NCI-H2081 (cell line): ENCODE measurements at places on chromosomes 11 and 22.

- DNase-seq: no peak
These were observed 2.0 kb upstream of the ASCL2 start for GRCh38 chr11:2272228-2272945.

DNA sequence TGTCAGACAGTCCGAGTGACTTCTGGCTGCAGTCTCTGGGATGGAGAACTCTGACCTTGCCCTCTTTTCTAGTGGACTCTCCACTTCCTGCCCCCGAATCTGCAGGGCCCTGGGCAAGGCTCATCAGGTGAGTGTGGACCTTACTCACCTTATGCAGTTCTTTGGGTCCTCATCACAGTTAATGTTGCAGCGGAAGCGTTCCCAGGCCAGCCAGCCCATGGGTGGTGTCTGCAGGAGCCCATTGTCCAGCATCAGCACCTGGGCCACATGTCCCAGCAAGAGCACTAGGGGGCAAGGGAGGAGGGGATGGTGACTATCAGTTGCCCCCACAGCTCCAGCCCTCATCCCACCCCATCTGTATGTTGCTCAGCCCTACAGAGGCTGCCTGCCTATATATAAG is 2.3 kb downstream of the NAGA start:
- DNase-seq: no peak

DNA sequence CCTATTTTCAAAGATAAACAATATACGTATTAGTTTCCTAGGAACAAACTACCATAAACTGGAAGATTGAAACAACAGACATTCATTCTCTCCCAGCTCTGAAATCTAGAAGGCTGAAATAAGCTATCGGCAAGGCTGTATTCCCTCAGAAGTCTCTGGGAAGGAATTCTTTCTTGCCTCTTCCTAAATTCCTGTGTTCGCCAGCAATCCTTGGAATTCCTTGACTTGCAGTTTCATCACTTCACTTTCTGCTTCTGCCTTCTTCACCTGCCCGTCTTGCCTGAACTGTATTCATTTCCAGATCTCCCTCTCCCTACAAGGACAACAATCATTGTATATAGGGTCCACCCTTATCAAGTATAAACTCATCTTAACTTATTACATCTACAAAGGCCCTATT is 17.7 kb upstream of the PRDM10 start:
- no peak for DNase-seq

GRCh38 chr11:118186346-118187107 is 10.1 kb upstream of the SCN2B start:
- no peak for DNase-seq
